ENCODE measurements at places on chromosomes 7 and 10. TPM values are rescaled to one million over a fixed set of nuclear protein-coding genes. Genes with fewer than 3 reads are reported as not detected.
A peak's percentile ranks its signal among the peaks of the same experiment; 100 is the strongest.

- DNase-seq: peak; percentile 96
Measured at GRCh38 chr7:604001-604883, 84.6 kb upstream of the PDGFA start.

SEMA3A gene
- total RNA-seq: 1.6 TPM

BHLHA15 gene
- 4.2 TPM for total RNA-seq

DNA sequence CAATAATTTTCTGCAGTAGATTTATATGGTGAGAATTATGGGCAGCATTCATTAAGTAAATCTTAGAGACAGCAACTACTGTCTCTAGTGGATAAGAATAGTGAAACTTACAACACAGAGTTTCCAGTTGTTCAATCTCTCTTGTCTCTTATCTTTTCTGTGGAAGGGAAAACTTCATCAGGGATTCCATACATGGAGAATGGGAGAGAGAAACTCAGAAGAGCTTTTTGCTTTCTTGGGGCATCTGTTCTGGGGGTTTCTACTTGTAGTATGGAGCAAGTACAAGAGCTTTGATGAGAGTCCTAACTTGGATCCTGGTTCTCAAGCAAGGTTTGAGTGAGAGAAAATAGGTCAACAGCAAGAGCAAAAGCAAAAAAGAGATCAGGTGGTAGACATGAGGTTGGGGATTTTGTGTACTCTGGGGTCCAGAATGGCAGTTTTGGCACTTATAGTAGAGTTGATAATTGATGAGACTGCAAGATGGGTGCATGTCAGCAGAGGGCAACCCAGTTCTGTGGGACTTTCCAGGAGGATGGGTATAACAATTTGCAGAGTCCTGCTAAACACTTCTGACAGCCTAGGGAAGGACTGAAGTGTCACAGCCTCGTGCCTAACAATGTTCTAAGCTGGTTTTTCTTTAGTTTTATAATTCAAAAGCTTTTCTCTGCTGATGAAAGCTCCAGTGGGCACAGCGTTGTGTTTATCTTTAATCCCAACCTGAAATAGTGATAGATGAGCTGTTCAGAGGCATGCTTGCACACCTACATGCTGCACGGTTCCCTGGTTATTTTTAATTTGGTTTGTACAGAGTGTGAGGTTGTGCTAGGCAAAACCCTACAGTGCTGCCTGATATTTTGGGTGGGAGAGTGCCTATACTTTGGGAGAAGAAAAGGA lies 32.0 kb upstream of the STRIP2 start:
- DNase-seq: no peak

FGFBP3 gene
- 1.1 TPM for total RNA-seq

- no peak for DNase-seq
Measured at GRCh38 chr7:95601316-95601715, 5.0 kb upstream of the PDK4 start.

ANKRD1 gene
- not detected for total RNA-seq

CALY gene
- total RNA-seq: not detected

DNA sequence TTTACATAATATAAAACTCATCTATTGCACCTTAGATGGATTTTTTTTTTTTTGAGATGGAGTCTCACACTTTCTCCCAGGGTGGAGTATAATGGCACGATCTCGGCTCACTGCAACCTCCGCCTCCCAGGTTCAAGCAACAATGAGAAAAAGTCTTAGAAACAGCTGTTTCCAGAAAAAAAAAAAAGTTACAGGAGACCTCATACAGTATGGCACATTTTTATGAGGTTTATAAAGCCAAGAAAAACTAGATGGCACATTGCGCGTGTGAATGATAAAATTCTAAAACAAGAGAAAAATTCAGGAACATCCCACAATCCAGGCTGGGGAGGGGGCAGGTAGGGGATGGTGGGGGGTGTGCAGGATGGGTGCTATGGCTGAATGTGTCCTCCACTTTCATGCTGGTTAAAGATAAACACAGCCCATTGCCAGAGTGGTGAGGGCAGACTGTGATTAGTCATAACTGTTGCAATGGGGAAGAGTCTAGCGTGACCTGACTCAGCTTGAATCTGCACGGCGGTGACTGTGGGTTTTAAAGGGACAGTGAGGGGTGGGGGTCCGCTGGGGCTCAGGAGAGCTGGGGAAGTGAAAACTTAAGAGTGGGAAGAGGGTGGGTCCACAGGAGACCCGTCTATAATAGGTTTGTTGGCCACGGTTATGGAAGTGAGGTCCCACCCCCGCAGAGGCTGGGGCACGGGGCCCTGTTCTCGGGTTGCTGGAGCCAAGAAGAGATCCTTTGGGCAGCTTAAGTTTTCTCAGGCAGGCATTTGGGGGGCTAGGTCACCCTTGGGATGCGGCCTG lies 11.9 kb upstream of the LRRC27 start:
- no peak for DNase-seq

DRGX gene
- not detected for total RNA-seq

DNA sequence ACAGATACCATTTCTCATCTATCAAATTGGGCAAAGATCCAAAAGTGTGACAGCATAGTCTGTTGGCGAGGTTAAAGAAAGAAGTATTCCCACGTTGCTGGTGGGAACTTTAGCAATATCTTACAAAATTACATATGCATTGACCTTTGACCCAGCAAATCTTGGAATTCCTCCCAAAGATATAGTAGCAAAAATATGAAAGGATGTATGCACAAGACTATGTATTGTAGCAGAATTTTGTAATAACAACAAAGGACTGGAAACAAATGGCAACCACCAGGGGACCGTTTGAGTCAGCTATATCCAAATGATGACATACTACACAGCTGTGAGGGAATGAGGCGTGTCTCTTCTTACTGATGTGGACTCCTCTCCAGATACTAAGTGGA lies 50.2 kb downstream of the KCNH2 start:
- no peak for DNase-seq

- no peak for DNase-seq
Measured at GRCh38 chr7:133781486-133782090, 345.6 kb upstream of the LRGUK start.

EPHA1 gene
- 94.5 TPM for total RNA-seq
